ENCODE measurements at places on chromosomes 13 and 19.
A peak's percentile ranks its signal among the peaks of the same experiment; 100 is the strongest.

- DNase-seq = no peak
These were observed 222.8 kb downstream of the POSTN start for GRCh38 chr13:37375724-37376123.

- peak; percentile 29 for DNase-seq
These were observed 24.1 kb upstream of the ASPDH start for GRCh38 chr19:50537769-50538230.

DNA sequence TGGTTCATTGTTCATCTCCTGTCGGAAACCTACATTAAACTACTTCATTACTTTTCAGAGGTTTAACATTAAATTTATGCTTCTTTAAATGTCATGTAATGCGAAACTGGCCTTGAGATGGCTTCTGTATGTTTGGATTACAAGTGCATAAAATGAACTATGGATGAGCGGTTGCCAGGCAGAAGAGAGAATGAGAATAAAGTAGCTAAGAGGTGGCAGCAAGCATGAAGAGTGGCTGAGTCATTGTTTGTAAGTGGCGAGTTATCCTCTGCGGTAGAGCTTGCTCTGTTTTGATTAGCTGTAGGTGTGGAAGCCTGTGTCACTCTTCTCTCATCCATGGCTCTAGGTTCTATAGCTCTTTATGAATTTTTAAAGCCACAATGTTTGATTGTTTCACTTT, 1139.6 kb upstream of the PCDH9 start:
- no peak for DNase-seq

- no peak for DNase-seq
These were observed 65.6 kb downstream of the IRS2 start for GRCh38 chr13:109720758-109721184.

GRCh38 chr19:53158119-53158656, 665 bp downstream of the ZNF347 start:
- peak; percentile 24 for DNase-seq

GRCh38 chr19:14916848-14917247, 24.4 kb upstream of the OR7C2 start:
- no peak for DNase-seq

DNA sequence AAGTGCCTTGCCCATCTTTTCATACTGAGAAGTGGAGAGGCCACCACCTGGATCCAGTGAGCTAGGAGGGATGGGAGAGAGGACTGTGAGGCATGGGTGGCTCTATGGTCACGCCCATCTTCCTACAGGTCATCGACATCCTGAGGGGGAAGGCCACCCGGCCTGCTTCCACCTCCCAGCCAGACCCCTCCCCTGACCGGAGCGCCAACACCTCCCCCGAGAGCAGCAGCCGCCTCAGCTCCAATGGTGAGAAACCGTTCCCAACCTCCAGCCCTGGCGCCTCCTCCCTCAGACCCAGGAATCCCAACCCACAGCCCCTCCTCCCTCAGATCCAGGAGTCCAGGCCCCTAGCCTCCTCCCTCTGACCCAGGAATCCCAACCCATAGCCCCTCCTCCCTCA, 10.1 kb downstream of the BCL3 start:
- DNase-seq = no peak

DNA sequence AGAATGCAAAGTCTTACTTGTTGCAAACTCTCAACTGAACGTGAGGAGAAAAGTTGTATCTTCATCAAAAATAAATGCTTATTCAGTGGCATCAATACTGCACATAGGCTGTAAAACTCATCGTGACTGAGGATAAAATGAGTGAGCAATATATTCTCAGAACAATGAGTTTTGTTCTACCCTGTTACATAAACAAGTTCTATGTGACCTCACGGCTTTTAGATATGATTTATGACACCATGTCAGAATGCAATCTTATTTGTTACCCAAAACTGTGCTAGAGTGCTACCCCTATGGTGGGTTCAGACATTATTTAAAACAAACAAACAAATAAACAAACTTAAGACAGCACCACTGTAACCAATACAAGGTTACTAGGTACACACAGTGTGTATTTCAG, 55.4 kb downstream of the FOXO1 start:
- DNase-seq = no peak

DNA sequence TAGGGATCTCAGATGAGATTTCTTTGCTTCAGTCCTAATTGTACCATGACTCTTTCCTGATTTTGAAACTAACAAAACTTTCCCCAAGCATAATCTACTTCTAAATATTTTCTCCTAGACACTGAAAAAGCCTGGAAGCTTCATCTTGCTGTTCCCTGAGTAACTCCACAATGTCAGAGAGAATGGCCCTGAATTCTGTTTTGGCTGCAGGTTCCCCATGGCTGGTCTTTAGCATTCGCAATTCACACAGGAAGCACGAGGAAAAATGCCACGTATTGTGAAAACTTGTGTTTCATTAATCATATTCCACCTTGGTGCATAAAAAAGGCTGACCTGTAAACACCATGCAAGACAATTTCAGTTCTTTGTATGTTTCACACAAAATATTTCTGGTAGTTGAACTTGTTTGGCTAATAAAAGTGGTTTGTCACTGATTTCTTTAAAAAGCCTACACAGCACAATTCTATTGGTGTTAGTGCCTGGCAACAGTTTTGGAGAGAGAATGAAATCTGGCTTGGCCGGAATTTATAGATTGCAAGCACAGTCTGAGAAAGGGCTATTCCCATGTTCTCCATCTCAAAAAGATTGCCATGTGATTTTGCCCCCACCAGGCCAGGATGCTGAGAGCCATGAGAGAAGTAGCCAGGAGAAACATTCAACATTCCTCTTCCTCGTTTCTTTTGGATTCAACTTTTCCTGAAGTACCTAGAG, 367.1 kb downstream of the NDFIP2 start:
- no peak for DNase-seq

GRCh38 chr19:7868326-7868670, 5.9 kb downstream of the PRR36 start:
- no peak for DNase-seq

GRCh38 chr13:101149735-101150384, 266.4 kb downstream of the NALCN start:
- DNase-seq = no peak

DNA sequence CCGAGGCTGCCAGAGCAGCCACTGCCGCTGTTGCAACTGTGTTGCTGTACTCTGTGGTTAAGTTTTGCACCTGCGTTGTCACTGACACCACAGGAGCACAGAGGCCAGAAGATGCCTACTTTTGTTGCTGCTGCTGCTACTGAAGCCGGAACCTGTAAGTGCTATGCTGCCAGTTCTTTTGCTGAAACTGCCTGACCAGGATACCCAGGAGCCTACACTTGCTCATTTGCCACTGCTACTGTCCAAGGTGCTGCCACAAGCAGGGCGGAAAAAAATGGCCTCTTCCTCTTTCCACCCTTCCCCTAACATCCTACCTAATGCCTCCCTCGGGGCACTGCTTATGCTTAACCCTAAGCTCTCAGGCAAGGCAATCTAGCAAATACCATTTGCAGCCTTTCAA, 29.0 kb upstream of the NBEA start:
- no peak for DNase-seq

GRCh38 chr19:47661611-47662010, 51.6 kb upstream of the EHD2 start:
- no peak for DNase-seq

- DNase-seq = no peak
These were observed 776.4 kb upstream of the ATXN8OS start for GRCh38 chr13:69331245-69331644.

- DNase-seq = peak; percentile 81
These were observed 744.1 kb downstream of the UQCRFS1 start for GRCh38 chr19:28468701-28469459.

- no peak for DNase-seq
These were observed 15.1 kb downstream of the MEF2B start for GRCh38 chr19:19154768-19155494.

Measured in thymus (tissue), 14 donors.